Stomach (tissue), 19 donors: ENCODE measurements at places on chromosomes 7 and 10. TPM values are rescaled to one million over a fixed set of nuclear protein-coding genes. Genes with fewer than 3 reads are reported as not detected.

- no peak for DNase-seq
These were observed 19.0 kb upstream of the CAPZA2 start for GRCh38 chr7:116843378-116843777.

DNA sequence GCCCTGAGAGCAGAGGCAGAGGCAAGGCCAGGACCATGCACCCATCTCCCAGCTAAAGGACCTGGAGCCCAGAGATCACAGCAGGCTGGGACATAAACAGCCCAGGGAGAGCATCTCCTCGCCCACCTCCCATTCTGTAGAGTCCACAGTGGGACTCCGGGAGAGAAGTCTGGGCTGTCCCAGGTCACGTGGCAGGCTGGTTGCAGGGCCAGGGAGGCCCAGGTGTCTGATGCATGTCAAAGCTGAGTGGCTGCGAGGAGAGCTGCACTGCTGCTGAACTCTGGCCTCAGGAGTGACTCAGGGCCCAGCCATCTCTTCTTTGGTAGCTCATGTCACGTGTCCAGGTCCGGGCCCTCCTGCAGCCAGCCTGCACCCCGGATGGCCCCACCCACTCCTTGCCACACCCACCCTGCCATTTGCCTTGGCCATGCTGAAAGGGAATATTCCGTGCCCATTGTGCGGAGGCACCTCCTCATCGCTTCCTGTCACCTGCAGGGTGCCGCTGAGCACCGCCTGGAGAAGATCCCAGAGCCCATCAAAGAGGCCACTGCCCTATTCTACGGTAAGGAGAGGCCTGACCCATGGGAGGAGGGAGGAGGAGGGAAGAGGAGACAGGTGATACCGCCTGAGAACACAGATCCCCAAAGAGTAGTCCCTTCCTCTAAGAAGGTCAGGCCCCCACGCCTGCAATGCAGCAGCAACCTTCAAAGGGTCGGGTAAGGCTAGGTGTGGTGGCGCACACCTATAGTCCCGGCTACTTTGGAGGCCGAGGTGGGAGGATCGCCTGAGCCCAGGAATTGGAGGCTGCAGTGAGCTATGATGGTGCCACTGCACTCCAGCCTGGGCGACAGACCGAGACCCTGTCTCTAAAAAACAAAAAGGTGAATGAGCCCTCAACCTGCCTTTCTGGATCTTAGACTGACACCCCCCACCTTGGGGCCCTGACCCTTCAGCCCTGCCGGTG is 12.6 kb upstream of the SH2B2 start:
- peak; percentile 59 for DNase-seq

Gene FXYD4
- not detected for total RNA-seq

Gene PLAC9
- 2.0 TPM for total RNA-seq
